ENCODE measurements at places on chromosomes 12 and 14.

DNA sequence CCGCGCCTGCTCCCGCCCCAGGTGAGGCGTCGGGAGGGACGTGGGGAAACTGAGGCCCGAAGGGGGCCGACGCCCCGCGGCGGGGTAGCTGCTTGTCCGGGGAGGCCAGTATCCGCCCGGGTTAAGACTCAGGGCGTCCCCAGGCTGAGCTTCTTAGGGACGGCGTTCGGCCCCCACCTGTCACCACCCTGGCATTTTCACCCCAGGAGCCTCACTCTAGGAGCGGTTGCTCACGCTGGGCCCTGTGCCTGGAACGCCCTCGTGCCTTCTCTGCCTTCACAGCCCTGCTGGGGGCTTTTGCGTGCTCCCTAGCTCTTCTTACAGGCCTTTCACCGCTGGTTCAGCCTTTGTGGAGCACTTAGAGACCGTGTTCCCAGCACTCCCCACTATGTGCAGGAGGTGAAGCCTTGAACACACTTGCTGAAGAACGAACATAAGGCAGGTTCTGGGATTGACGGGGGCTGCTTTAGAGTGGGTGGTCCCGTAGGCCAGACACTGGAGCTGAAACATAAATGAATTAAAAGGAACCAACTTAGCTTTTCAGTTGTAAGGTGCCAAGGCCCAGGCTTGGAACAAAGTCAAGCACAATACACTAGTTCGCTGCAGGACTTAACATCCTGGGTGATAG, 601 bp downstream of the ZNF839 start:
- peak; percentile 12 for DNase-seq

GRCh38 chr12:75591628-75592027, 80.2 kb upstream of the KRR1 start:
- DNase-seq: no peak

DNA sequence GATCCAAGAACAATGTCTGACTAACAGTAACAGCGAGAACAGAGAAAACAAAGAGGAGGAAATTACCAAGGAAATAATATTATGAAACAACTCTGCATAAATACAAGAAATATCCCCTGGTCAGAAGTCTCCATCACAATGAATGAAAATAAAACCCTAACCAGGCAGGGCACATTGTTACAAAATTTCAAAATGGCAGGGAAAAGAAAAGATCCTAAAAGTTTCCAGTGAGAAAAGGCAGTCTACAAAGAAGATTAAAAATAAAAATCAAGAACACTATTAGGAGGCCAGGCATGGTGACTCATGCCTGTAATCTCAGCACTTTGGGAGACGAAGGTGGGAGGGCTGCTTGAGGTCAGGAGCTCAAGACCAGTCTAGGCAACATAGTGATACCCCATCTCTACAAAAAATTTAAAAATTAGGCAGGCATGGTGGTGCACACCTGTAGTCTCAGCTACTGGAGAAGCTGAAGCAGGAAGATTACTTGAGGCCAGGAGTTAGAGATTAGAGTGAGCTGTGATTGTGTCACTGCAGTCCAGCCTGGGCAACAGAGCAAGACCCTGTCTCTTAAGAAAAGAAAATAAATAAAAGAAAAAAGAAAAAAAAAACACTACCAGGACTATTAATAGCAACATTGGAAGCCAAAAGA, 47.8 kb downstream of the FERMT2 start:
- DNase-seq: no peak

DNA sequence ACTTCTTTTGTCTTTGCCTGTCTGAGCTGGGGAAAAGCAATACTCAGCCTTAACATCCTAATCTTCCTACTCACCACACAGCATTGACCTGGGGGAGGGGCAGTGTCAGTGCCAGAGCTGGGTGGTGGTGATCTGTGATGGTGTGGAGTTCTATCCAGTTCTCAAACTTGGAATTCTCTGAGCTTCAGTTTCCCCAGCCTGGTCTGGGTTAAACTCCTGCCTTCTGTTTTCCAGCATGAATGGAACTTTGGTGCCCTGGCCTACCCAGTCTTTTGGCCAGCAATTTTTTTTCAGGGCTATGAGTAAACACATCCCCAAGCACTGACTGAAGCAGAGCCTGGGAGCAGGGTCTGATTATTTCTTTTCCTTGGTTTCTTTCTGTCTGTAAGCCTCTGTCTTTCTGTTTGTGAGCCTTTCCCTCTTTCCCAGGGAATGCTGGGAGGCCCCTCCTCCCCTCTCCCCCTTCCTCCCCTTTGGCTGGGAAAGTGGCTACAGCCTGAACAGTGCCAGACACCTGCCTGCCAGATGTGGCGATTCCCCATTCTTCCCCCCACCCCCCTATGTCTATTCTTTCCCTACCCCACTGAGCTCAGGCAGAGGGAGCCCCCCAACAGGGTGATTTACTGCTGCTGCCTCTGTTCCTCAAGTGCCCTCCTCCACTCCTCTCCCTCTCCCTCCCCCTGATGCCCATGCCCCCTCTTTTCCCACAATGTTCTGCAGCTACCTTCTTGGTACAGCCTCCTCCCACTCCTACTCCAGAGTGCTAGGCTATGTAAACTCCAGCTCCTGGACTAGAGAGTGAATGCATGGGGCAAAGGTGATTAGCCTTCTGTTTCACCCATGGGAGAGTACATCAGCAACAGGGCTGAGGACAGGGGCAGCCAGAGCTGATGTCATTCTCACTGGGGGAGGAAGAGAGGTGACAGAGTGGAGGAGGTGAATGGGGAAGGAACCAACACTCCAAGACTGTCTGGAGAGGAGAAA, 11.1 kb downstream of the GPR84 start:
- DNase-seq: no peak

DNA sequence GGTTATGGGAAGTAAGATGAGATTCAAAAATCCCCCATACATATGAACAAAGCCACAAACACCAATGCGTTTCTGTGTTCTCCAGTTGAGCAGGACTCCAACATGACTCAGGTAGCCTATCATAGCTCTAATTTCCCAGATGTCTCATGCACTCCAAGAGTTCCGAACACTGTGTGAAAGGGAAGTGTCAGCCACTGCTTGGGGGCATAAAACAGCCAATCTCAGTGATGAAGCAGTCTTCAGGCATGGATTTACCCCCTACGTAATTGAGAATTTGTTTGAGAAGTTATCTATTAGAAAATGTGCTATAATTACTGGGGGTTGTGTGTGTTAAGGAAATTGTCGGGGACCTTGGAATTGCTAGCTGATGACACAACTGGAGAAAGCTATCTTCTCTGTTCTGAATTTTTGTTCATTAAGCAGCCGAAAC, 153.9 kb upstream of the AVPR1A start:
- no peak for DNase-seq

DNA sequence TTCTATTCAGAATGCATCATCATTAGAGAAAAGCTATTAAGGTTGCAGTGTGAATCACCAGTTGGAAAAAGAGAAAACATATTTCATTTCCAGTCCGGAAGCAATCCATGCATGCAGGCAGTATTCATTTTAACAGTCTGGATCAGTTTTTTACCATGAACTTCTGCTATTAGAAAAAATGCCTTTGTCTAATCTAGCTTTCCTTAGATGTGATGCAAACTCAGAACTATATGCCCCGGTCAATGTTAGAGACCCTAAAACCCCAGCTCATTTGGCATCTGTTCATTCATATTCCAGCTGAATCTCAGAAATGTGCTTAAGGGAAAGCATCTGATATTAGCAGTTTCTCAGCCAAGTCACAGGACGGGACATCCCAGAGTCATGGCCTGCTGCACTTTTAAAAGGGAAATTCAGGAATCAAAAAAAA, 8.5 kb downstream of the IRAK3 start:
- no peak for DNase-seq

- no peak for DNase-seq
Observed at GRCh38 chr14:54591866-54592265, 24.9 kb downstream of the SAMD4A start.

DNA sequence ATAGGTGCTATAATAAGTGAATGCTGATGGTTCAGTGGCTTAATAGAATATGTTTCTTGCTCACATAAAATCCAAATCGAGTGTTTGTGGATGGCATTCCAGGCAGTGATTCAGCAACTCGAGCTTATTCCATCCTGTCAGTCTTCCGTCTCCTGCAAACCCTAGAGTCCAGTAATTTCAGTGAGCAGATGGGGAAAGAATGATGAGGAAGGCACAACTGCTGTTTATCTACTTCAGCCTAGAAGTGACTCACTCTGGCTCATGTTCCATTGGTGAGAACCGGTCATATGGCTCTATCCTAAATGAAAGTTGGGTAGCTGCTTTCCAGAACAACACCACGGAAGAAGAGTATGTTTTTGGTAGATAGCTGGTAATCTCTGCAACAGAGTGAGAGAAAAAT, 421.8 kb upstream of the PDE3A start:
- no peak for DNase-seq

DNA sequence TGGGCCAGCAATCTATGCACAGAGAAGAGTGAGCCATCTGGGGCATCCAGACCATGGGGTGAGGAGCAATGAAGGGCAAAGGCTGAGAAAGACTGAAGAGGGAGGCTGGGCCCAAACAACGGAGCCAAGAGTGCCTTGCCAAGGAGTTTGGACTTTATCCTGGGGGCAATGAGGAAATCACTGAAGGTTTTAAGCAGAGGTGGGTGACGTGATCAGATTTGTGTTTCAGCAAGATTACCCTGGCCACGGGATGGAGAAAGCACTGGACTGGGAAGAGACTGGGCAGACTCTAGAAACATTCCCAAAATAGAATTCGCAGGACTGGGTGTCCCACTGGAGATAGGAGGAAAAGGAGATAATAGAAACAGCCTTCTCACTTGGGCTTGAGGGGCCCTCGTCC, 65.3 kb downstream of the DPF3 start:
- DNase-seq: no peak

GRCh38 chr14:67170660-67171059, 18.6 kb upstream of the GARIN2 start:
- no peak for DNase-seq

DNA sequence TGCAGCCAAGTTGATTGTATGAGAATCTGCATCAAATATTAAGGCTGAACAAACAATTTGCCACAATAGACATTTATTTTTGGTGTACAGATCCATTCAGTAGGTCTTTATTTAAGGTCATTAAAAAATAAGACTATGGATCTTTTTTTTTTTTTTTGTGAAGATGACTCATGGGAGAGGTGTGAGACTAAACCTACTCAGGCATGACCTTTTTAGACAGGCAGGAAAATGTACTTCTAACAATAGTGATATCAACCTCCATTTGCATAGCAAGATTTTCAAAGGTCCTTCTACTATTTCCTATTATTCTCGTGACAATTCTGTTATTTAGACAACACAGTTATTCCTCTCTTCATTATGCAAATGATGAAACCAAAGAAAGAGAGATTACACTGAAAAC, 39.9 kb upstream of the PTPRR start:
- no peak for DNase-seq

DNA sequence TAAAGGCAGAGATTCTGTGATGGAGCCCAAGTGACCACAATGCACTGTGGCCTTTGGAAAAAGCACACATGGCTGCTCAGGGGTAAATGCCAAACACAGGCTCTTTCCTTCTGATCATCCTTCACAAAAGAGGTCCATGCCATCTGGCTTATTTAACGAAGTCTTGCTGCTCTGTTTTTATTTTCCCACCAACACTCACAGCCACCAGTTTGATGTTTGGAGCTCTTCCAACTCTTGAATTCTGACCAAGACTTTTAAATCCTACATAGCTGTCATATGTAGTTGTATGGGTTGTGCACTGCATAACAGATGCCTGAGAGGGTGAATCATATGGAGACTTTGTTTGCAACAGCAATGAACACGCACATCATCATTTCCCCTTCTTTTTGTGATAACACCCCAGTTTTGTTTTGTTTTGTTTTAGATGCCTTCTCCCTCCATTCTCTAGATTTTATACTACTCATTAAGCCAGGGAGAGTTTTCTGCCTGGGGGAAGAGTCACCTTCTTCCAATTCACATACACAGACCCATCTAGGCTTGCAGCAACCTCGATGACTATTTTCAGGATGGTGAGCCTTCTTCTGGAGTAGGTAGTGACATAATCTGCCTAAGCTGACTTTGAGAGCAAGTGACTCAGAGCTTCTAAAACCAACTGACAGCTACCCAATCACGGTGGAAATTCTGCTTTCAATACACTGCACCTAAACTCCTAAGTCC, 145.2 kb upstream of the WSCD2 start:
- DNase-seq: no peak

GRCh38 chr12:131375972-131376345, 334.9 kb upstream of the SFSWAP start:
- DNase-seq: no peak

GRCh38 chr12:132190834-132191500, 46.7 kb downstream of the NOC4L start:
- DNase-seq: no peak

- DNase-seq: no peak
Observed at GRCh38 chr12:124518051-124518932, 49.1 kb downstream of the NCOR2 start.

GRCh38 chr12:32272465-32272864, 126.9 kb upstream of the FGD4 start:
- no peak for DNase-seq

DNA sequence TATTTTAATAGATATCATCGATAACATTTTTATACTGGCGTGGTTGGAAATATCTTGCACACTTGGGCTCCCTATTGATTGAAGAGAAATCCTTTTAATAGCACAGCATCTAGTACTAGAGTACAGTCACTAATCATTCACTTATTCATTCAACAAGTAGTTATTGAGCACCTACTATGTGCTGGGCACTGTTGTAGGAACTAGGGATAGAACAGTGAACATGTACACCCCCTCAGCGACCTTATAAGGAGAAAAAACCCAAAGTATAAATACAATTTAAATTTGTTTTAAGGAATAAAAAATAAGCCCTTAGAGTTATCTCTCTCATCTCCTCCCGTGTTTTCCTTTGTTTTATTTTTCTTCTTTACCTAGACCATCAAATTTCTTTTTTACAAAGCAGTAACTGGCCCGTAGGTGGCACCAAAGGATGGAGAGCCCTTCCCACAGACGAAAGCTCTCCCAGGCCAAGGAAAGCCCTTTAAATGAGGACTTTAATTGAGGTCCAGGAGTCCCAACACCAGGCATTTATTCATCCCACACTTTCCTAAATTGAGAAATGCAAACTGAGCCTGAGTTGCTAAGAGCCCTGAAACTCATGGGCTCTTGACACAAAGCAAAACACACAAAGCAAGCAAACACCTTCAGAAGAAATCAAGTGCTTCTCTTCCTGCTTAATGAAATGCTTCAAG, 29.0 kb downstream of the PEBP1 start:
- DNase-seq: no peak

GRCh38 chr12:88063375-88063774, 34.2 kb upstream of the C12orf50 start:
- no peak for DNase-seq

- DNase-seq: no peak
Observed at GRCh38 chr14:26526137-26526536, 71.7 kb downstream of the NOVA1 start.

GRCh38 chr12:91633734-91634357, 451.2 kb upstream of the DCN start:
- peak; percentile 0 for DNase-seq
